Activated CD4-positive, alpha-beta memory T cell treated with anti-CD3 and anti-CD28 coated beads, Interleukin-2, amount 10 ng/mL, durations not matched to agents 7 days and 5 days (primary cell): ENCODE measurements at places on chromosomes 5 and 9.

DNA sequence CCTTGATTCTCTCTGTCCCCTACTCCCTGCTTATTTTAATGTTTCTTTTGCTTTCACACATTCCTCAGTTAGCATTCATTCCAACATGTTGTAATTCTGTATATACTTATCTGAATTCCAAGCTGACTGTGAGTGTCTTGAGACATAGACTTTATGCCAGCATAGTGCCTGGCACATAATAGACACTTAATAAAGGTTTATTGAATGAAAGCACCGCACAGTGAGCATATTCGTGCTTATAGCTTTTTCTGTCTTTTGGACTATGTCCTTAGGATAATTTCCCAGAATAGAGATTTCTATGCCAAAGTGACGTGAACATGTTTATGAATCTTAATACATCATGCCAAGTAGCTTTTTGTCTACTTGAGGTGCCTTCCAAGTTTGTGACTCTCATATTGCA lies 174.6 kb downstream of the CD180 start:
- H3K36me3 ChIP-seq: peaks cover 2% of the 10 kb centered on the region
- no peak overlapping the region for H3K27ac ChIP-seq
- no peak overlapping the region for H3K4me3 ChIP-seq
- H3K4me1 ChIP-seq: peaks cover 5% of the 10 kb centered on the region
- H3K27me3 ChIP-seq: no peaks in the 10 kb centered on the region
- no peak for DNase-seq

DNA sequence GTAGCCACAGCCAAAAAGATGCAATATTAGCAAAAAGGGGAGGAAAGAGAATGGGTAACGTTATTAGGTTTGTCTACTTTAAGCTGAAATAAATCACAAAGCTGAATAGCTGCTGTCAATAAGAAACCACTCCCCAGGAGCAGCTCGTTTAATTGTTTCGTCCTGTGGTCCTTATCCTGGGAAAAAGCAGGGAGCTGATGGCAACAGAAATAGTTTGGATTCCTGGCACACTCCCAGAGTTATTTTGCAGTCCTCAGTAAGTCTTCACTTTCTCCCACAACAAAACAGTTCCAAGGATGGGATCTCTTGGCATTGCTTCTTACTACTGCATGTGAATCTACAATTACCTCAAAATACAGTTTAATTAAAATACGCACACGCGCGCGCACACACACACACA lies 28.8 kb downstream of the FRMD3 start:
- no peak for DNase-seq
- H3K4me1 ChIP-seq: peaks cover 10% of the 10 kb centered on the region
- no peaks in the 10 kb centered on the region for H3K36me3 ChIP-seq

DNA sequence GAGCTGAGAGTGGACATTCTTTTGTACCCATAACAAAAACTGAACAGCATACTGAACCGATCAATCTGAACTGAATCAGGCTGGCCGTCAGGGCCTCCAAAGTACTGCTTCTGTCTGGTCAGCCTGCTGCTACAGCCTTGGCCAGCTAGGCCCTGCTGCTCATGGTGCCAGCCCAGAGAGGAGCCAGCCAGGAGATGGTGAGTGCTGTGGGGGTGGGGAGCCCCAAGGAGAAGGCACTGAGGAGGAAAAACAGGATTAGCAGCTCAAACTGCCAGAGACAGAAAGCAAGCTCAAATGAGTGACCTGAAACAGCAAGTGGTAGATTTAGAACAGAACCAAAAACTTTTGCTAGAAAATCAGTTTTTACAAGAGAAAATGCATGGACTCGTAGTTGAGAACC lies 23.9 kb downstream of the SRP19 start:
- DNase-seq: no peak
- no peak overlapping the region for H3K27ac ChIP-seq
- no peak overlapping the region for H3K4me3 ChIP-seq
- H3K4me1 ChIP-seq: peaks cover 53% of the 10 kb centered on the region
- peaks cover 47% of the 10 kb centered on the region for H3K36me3 ChIP-seq
- H3K27me3 ChIP-seq: no peaks in the 10 kb centered on the region

DNA sequence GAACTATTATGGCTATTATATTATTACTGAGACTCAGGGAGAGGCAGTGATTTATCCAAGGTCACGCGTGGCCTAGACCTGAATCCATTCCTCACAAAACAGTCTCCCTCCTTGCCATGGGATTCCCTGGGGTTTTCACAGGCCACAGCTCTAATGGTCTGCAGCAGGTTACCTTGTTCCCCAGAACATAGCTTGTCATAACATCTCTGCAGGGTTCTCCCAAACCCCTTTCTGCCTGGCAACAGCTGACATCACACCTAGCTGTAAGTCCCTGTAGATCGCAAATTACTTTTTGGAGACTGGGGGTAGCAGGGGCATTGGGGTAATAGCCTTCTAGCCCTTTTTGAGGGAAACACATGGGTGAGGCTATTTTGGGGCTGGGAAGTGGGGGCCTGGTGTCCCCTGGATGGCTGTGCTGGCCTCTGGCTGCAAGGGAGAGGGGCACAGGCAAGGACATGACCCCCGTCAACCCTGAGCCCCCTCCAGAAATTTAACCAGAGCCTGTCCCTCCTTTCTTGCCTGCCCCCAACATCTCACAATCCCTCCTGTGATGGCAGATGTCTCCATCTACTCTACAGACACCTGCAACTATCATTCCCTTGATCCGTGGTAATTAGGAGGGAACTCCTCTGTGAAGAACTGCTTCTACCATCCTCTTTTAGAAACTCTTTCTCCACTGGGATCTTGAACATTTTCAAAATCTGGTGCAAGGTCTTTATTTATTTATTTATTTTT lies 1.3 kb downstream of the CD74 start:
- H3K27me3 ChIP-seq: no peaks in the 10 kb centered on the region
- H3K4me1 ChIP-seq: peaks cover 41% of the 10 kb centered on the region
- peak; percentile 86 for DNase-seq
- peak overlapping the region; percentile 94 for H3K4me3 ChIP-seq
- peaks cover 36% of the 10 kb centered on the region for H3K36me3 ChIP-seq

GRCh38 chr9:36924071-36924470 lies 110.0 kb downstream of the PAX5 start:
- peaks cover 7% of the 10 kb centered on the region for H3K27me3 ChIP-seq
- no peaks in the 10 kb centered on the region for H3K36me3 ChIP-seq
- DNase-seq: peak; percentile 29
- H3K4me1 ChIP-seq: peaks cover 43% of the 10 kb centered on the region
- no peak overlapping the region for H3K4me3 ChIP-seq
- no peak overlapping the region for H3K27ac ChIP-seq

- no peak for DNase-seq
- H3K36me3 ChIP-seq: no peaks in the 10 kb centered on the region
- no peaks in the 10 kb centered on the region for H3K27me3 ChIP-seq
- H3K4me1 ChIP-seq: no peaks in the 10 kb centered on the region
- H3K27ac ChIP-seq: no peak overlapping the region
- H3K4me3 ChIP-seq: no peak overlapping the region
These were observed 77.2 kb downstream of the ADAMTS16 start for GRCh38 chr5:5217371-5217770.
